ENCODE measurements at places on chromosomes 7 and 10.
A peak's percentile ranks its signal among the peaks of the same experiment; 100 is the strongest.

GRCh38 chr7:27128034-27128433 lies 2.5 kb downstream of the HOXA4 start:
- DNase-seq, result no peak

- no peak for DNase-seq
These were observed 273.9 kb downstream of the RPS24 start for GRCh38 chr10:78307576-78307975.

DNA sequence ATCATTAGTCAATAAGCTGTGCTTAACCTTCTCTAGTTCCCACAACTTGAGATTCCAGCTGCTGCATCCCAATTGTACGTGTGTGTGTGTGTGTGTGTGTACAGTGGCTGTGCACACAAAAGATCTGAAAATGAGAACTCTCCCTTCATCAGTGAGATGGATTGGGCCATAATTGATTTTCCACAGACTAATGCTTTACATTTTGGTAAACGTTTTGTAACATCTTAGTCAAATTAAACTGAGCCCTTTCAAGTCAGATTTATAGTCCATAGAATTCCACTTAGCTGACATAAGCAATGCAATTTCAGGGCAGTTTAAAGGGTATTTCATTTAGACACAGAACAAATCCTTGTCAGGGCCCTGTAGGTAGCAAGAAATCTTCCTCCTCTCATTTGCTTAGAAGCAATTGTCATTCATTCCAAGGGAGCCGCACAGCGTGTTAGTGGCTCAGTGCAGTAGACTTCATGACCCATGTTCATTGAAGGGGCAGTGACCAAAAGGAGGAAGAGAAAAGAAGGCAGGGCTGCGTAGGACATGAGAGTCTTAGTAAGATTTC lies 1123.5 kb upstream of the AUTS2 start:
- DNase-seq, result no peak

GRCh38 chr10:27253576-27253975 lies 13.0 kb upstream of the ACBD5 start:
- no peak for DNase-seq

- DNase-seq, result no peak
These were observed 1.7 kb downstream of the SH2B2 start for GRCh38 chr7:102288285-102288930.

DNA sequence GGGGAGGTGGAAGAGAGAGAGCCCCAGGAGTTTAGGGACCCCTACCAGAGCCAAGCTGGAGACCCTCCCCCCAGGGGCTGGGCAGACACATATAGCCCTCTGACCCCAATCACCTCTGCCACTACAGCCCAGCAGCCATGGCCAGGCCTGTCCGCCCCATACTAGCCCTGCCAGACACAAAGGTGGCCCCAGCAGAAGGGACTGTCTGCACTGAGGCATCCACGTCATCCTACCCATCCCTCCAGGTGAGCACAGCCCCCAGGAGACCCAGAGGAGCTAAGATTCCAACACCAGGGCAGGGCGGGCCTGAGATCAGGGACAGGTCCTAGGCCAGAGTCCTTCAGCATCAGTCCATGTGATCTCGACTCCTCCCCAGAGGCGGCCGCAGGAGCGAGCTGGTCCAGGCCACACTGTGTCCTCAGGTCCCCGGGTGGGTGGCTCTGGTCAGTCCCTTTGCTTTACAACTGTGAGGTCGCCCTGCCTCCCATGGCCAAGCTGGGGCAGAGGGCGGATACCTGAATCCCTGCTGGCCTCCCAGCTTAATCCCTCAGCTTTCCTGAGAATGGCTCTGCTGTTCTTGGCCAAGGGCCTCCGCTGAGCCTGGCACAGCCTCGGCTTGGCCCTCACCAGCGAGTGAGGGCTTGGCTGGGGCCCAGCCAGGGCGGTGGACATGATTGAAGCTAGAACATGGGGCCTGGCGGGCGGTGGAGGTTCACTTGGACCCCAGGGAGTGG lies 14.3 kb upstream of the ELN start:
- no peak for DNase-seq

DNA sequence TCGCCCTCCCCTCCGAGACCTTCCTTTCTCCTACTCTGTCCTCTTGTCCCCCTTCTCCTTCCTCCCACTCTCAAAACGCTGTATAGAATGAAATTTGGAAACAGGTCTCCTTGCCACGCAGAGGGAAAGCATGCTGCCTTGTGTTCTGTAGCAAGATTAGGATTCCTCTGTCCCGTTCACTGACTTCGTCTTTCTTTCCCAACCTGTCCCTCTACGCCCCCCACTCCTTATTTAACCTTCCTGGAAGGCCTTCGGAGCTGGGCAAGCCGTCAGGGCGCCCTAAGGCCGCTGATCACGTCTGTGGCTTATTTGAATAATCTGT lies 1.3 kb downstream of the HOXA9 start:
- DNase-seq, result no peak

DNA sequence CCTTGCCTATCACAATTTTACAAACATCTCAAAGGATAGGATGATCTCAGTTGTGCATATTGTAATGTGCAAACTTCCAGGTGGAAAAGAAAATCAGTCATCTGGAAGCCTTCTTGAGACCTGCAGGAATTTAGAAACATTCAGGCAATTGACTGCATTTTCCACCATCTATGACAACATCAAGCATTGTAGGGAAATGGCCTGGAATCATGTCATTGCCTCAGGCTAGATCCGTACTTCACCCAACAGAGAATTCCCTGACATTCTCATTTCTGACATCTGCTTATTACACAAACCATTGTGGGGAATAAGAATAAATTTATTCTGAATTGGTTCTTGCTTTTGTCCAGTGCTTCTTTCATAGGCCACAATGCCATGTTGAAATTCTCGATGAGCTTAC lies 124.9 kb upstream of the NPVF start:
- no peak for DNase-seq

DNA sequence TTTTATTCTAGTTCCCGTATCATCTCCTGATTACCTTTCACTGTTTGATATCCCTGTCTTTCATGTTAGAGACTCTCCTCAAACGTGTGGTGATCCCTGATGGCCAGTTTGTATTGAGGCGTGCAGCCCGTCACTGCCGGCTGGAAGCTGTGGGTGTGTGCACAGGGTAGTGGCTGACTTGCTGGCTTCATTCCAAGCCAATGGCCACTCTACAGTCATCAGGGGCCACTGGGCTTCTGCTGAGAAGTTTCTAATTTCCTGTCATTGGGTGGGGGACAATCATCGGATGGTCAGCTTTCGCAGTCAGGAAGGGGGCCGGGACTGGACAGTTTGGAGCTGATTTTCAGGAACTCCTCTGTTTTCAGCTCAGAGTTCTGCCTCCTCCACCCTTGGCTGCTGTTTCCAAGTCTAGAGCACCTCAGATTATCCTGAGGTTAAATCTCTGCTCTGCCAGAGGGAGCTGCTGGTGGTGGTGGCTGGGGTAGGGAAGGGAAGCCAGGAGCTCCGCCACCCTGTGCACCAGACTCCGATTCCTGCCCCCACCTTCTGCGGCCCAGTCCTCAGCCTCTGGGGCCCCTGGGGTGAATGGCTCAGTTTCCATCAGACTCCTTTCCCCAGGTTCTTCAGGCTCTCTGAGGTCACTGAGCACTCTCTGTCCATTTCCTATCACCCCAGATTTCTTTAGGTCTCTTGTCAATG lies 34.9 kb downstream of the BAIAP2L1 start:
- DNase-seq, result no peak

DNA sequence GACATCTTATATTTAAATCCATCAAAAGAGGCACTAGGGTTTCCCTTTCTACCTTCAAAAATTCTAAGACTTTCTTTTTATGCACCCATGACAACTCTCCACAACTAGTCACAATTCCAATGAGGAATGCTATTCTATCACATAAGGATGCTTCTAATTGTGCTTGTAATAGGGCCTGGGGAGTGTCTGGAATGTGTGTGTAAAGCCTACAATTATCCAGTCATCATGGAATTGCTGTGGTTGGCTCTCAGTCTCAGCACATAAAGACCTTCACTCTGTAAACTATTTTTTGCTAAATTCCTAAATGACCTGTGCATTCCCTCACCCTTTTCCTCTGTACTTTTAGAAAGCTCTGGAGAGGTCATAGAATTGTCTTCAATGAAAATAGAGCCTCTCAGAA lies 86.7 kb downstream of the EPDR1 start:
- no peak for DNase-seq

DNA sequence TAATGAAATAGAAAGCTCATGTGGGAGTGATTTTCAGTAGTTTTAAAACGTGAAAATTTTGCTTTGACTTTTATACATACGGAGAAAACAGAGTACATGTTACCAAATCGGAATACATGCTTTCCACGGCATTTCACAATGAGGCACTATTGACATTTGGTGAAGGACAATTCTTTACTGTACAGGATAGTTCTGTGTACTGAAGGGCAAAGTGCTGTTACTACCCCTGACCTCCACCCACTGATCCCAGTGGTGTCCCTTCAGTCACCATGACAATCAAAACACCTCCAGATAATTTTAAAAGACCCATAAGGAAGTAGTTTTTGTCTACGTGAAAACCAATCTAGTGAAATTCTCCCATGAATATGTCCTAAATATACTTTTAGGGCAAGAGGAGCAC lies 33.1 kb upstream of the ANK3 start:
- DNase-seq, result no peak

DNA sequence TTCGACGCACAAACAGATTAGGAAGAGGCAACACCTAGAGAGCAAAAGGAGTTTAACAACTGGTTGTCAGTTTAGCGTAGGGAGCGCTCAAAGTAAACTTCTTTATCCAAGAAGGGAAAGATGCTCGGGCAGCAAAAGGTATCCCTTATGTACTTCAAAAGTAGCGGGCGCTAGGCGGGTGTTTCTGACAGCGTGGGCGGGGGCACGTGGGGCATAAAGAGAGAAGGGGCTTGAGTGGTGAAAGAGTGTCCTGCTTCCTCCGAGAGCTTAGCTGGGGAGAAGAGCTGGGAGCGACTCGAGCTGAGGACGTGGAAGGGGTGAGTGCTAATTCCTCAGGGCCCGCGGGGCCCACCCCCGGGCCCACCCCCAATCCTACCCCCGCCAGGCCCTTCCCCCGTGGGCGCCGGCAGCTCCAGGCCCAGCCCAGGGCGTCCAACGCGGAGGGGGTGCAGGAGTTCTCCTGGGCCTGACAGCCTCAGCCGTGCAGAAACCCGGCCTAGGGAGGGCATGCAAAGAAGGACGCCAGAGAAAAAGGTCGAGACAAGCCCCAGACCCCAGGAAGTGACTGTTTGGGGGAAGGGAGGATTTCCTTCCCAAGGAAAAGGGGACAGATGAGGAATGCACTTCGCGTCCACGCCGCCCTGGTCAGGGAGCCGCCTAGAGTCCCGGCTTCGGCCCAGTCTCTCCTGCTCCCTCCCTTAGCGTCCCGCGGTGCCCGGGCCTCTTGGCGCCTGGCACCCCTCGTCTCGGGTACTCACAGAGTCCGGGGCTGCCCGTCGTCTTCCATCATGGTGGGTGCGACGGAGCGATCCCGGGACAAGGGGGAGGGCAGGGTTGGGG lies 868 bp downstream of the TIAL1 start:
- peak; percentile 75 for DNase-seq

GRCh38 chr7:55516409-55516808 lies 55.9 kb downstream of the VOPP1 start:
- DNase-seq, result no peak

DNA sequence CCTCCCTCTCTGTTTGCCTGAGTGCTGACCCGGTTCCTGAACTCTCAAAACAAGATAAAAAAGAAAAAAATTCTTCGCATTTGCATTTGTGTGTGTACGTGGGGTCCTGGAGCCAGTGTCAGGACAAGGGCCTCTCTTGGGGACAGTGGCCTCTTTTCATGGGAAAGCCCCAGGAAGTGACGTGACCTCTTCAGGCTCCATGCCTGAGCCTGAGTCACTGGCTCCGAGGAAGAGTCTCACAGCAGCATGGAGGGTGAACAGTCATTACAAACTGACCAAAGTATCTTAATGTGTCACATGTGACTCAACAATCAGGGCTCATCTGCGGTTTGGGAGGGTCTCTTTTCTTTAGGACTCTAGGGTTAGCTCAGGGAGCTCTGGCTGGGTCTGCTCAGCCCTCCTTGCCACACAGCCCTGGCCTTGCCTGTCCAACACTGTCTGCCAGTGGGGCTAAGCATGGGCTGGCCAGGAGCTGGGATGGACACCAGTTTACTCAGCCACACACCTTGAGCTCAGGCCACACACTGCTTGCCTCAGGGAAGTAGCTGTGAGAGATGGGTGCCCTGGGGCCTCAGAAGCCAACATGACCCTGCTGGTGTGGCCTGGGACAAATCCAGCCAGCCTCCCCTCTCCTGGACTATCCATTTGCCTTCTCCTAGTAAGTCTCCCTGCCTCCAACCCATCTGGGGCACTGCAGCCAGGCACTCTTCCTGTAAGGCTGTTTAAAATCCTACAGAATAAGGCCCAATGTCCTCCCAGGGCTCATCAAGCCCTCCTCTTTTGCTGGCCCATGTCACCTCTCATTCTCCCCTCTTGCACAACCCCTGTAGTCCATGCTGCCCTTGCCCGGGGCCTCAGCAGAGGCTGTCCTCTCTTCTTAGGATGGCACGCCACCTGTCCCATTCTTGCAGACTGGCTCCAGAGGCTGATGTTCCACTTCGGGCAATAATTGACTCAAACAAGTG lies 10.5 kb downstream of the TMEM273 start:
- peak; percentile 30 for DNase-seq

- no peak for DNase-seq
These were observed 1673.4 kb downstream of the REEP3 start for GRCh38 chr10:65194555-65194954.

DNA sequence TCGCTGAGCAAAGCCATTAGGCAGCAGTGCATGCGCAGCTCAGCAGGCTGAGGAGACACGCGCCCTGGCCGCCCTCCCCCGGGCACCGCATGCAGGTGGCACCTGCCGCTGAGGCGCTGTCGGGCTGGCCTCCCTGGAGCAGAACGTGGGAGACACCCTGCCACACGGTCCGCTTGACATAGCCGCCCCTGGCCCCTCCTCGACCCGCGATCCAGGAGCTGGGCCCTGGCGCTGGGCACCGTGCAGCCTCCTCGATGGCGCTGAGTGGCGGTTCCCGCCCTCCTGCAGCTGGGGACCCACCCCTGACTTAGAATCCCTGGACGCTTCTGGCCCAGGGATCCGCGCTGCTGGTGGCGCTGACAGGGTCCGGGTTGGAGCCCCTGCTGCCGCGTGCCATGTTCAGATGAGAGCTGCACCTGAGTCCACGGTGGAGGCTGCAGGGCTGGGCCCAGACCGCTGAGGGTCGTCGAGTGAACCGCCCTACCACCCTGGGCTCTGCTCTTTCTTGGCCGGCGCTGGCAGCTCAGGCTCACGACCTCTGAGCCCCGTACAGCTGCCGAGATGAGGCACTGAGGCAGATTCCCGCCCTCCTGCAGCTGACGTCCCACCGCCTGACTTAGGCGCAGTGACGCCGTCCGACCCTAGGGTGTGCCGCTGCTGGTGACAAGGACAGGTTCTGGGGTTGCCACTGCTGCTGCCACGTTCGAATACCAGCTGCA lies 116.8 kb downstream of the OR13A1 start:
- no peak for DNase-seq

DNA sequence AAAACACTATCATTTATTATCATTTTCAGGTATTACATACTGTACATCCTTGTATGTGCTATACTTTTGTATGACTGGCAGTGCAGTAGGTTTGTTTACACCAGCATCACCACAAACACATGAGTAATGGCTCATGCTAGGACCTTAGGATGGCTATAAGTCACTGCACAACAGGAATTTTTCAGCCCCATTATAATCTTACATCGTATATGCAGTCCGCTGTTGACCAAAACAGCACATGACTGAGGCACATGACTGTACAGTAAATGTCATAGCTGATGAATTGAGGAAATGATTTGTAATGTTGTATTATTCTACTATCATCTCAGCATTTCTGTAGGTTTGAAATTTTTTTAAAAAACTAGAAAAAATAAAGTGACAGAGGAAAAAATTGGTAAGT lies 38.6 kb downstream of the BPGM start:
- no peak for DNase-seq

All from erythroblast (primary cell).